HepG2 (cell line): ENCODE measurements at places on chromosomes 12 and 14. TPM values are rescaled to one million over a fixed set of nuclear protein-coding genes. Genes with fewer than 3 reads are reported as not detected.

- no peak for DNase-seq
These were observed 321.0 kb downstream of the BCL11B start for GRCh38 chr14:98951031-98951430.

- no peak for DNase-seq
These were observed 54.5 kb upstream of the MMP17 start for GRCh38 chr12:131773582-131774221.

DNA sequence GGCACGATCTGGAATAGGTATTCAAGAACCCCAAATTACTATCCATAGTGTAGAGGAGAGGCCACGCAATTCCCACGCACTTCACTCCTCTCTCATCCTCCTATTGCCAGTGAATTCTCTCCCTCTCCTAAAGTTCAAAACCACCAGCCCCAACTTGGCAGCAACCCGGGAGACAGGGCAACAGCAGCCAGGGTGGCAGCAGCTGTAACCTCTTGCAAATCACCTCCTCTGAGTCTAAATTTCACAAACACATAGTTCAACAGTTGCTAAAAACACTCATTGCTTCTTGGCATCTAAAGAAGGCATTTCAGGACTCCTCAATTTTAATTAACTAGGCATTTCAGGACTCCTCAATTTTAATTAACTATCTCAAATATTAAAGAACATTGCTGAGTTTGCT, 37.7 kb upstream of the MANSC4 start:
- no peak for DNase-seq

DNA sequence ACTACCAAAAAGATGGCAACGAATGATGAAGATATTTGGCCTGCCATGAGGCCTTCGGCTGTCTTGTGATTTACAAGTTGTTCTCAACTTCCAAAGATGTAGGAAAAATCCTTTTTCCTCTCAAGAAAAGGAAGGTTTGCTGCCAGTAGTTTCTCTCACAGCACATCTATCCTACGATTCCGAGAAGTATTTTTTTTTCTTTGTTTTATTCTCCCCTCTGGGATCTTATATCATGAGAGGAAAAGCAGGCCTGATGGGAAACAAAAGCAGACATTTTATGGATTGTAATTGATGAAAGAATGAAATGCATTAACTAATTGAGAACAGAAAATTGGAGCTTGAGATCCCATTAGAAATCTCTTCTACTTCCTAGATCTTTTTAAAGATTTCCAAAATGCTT, 1197.9 kb upstream of the SEL1L start:
- DNase-seq = no peak

DNA sequence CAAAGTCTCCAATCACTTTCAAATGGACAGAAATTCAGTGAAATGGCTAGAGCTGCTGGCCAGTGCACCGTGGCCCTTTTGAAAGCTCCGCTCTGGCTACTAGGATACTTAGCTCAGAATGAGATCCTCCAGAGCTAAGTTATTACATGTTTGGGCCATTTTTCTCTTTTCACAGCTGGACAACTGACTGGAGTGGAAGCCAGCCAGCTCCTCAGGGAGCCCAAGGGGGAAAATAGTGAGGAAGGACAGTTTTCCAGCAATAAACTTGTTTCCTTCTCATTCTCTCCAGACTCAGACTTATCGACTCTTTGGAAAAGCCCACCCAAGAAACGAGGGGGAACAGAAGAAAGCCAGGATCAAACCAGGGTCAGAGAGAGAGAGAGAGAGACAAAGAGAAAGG, 266.0 kb downstream of the KSR2 start:
- DNase-seq = no peak

- no peak for DNase-seq
These were observed 12.0 kb downstream of the KIF26A start for GRCh38 chr14:104150136-104151025.

Gene ADAM21
- 0.07 TPM in 1 of 2 replicates, not detected in the other for total RNA-seq

Gene VPS37B
- total RNA-seq = 5.3 TPM in 2 replicates

DNA sequence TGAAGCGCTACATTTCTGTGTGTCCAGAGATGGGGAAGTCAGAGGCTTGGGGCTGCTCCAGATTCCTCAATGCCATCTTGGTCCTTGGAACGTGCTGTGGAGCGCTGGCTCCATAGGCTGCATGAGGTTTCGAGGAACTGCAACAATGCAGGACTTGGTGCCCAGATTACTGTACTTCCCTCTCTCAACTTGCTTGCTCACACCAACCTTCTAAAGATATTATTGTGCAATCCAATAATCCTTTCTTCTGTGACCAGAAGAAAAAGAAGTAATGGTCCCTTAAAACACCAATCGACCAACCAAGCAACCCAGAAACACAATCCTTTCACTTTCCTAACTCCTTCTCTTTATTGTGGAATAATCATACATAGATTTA, 3.7 kb downstream of the PRICKLE1 start:
- DNase-seq = no peak

GRCh38 chr12:94092516-94093241, 55.7 kb upstream of the PLXNC1 start:
- no peak for DNase-seq

Gene CRIP1
- 53.9 and 59.7 TPM in 2 replicates for total RNA-seq

- DNase-seq = no peak
These were observed 164.9 kb downstream of the DYRK2 start for GRCh38 chr12:67813456-67813904.

GRCh38 chr12:77003246-77003645, 62.1 kb downstream of the E2F7 start:
- no peak for DNase-seq

- no peak for DNase-seq
These were observed 63.1 kb upstream of the ARID2 start for GRCh38 chr12:45666396-45666795.

- DNase-seq = no peak
These were observed 72.8 kb downstream of the GALNT4 start for GRCh38 chr12:89451841-89452251.

GRCh38 chr14:61610900-61611299, 84.4 kb upstream of the HIF1A start:
- no peak for DNase-seq

GRCh38 chr14:58730792-58731464, 93.2 kb downstream of the DACT1 start:
- no peak for DNase-seq

GRCh38 chr12:75389061-75389460, 1.8 kb upstream of the GLIPR1L2 start:
- DNase-seq = no peak

- DNase-seq = no peak
These were observed 34.6 kb downstream of the LMNTD1 start for GRCh38 chr12:25518512-25518911.

Gene SCN8A
- 0.46 and 1.4 TPM in 2 replicates for total RNA-seq

Gene SERPINA9
- not detected in 2 replicates for total RNA-seq

GRCh38 chr12:96989916-96990315, 82.9 kb downstream of the NEDD1 start:
- peak; percentile 26 for DNase-seq
